Ureter (tissue), 1 donor: ENCODE measurements at places on chromosomes 2 and 18.
A peak's percentile ranks its signal among the peaks of the same experiment; 100 is the strongest.

DNA sequence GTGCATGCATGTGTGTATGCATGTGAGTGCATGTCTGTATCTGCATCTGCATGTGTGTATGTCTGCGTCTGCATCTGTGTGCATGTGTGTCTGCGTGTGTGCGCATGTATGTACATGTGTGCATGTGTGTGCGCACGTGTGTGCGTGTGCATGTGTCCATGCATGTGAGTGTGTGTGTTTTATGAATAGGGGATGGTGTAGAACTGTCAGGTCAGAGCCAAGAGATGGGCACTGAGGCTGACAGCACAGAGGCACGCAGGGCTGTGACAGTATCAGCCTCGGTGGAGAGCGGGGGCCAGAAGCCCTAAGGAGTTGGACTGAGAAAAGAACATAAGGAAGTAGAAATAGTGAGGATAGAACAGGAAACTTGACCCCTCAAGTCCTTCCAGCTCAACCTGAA is 494.0 kb upstream of the MYT1L start:
- peak; percentile 12 for DNase-seq

GRCh38 chr2:178834086-178834485 is 26.9 kb upstream of the TTN start:
- DNase-seq = no peak

DNA sequence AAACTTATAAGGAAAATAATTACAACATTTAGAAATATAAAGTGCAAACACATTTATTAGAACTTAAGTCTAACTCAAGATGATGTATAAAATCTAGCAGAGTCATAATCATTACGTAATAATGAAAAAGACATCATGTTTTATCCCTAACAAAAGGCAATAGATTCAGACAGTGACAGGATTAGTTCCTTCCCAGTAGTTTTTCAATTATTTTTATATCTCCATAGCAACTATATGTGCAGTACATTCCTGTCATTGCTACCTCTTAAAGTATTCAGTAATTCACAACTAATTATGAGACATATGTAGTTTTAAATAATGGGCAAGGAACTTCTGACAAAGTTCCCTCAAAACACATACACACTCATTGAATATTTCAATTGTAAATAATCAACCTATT is 687.9 kb downstream of the CCDC85A start:
- no peak for DNase-seq

DNA sequence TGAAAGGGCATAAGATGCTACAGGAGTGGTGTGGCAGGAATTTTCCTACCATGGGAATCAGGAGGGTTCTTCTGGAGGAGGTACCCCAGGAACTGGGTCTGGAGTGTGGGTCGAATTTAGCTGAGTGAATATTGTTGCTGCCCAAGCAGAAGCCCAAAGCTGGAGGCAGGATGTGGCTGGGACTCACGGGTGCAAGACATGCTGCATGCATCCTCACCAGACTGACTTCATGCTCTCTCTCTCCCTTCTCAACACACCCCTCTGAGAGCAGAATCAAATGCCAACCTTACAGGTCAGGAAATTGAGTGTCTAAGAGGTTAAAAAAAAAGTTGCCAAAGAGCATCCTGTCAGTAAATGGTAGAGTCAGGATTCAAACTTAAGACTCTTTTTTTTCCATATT is 78.8 kb upstream of the TTC39C start:
- no peak for DNase-seq

- no peak for DNase-seq
Measured at GRCh38 chr18:59769129-59769865, 72.1 kb upstream of the CCBE1 start.

DNA sequence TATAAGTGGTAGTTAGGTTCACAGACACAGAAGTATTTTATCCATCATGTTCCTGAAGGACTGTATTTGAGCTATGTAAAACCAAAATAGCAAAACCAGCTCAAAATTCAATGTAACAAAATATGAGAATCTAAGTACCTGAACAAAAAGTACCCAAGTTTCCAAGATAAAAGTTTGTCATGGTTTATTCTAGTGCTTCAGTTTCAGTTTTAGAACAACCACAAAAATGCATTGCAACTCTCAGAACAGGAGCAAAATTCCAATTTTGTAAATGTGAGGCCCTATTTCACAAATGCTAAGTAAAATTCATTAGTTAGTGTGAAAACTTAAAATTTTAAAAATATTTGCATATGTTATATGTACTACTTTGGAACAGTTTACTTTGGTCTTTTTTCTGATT is 5.0 kb upstream of the ALPK2 start:
- DNase-seq = no peak

GRCh38 chr2:100381240-100381639 is 36.2 kb downstream of the CHST10 start:
- DNase-seq = peak; percentile 86

GRCh38 chr2:109645412-109646184 is 31.4 kb downstream of the SOWAHC start:
- DNase-seq = no peak

DNA sequence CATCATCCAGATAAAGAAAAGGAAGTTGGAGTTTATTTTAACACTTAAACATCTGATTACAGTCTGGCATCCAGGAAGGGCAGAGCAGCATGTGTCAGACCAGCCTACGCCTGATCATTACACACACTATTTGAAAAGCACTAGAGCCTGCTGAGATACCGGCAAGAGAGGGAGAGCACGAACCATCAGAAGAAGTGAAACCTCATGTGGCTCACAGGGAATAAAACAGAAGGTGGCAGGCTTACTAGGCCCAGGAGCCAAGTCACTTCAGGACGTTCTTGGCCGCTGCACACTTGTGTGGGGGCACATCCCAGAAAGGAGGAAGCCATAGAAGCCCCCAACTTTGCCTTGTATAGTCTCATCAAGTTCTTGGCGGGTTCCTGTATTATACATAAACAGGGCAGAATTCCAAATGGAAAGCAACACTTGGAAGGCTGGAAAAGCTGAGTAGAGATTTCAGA is 105.5 kb downstream of the UGGT1 start:
- DNase-seq = peak; percentile 51

DNA sequence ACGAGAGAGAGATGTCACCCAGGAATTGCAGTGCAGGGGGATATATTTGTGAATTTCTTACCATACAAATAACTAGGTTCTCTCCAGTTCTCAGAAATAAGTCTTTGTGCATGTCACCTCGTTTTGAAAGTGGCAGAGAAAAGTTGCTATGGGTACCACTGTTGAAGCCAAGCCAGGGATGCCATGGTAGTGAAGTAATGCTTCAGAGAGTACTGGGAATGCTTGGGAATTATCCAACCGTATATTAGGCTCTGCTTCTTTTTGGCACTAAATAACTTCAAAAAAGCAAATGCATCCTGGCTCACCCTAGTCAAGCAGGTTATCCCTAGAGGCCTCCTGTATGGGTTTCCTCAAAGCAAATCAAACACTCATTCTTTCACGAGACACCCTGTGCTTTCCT is 50.7 kb upstream of the DDX18 start:
- no peak for DNase-seq

- DNase-seq = peak; percentile 25
Measured at GRCh38 chr2:119475225-119475856, 43.7 kb downstream of the TMEM37 start.

DNA sequence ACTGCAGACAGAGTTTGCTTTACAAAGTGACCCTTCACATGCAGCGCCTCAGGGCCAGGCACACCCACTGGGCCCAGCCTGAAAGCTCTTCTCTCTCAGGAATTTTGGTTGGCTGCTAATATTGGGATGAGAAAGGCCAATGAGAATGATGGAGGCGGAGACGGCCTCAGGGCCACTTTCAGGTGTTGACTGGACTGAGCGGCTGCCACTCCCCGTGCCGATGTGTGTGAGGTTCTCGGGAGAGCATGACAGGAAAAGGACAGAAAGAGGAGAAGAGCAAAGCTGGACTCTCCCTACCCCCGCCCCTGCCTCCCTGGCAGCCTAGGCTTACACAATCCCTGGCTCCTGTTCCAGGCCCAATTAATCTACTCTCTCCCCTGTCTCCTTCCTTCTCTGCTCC is 155.7 kb downstream of the CELF4 start:
- no peak for DNase-seq

DNA sequence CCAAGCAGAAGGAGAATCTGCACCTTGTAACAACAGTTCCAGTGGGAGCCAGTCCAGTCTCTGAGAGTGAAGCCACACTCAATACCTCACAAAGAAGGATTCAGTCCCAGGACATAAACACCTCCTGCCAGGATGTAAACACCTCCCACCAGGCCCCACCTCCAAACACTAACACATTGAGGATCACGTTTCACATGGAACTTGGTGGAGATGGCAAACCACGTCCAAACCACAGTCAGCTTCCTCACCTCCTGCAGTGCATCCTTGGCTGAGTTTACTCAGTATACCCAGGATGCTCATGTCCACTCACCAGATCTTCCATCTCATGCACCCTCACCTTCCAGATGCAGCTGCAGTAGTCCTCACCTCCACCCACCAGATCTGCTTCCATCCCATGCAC is 37.8 kb upstream of the TMEM18 start:
- no peak for DNase-seq

GRCh38 chr2:148926291-148926961 is 51.4 kb downstream of the KIF5C start:
- DNase-seq = no peak

DNA sequence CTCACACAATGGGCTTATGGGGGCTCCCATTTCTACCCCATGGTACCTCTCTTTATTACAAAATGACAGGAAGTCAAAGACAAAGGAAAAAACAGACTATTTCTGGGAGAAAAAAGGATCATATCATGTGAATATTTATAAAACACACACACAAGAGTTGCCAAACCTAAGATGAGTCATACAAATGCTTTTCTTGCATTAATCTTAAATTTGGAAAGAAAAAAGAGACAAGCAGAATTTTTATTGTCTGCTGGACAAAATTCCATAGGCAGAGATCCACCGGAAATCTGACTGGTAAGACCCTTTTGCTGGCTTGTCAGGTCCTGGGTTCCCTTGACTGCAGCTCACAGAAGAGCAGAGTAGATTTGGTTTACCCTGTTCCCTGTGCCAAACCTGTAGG is 1732.3 kb upstream of the PIK3C3 start:
- DNase-seq = no peak

GRCh38 chr2:155930312-155930711 is 402.2 kb downstream of the NR4A2 start:
- no peak for DNase-seq

- no peak for DNase-seq
Measured at GRCh38 chr2:228801451-228801850, 469.6 kb downstream of the PID1 start.

DNA sequence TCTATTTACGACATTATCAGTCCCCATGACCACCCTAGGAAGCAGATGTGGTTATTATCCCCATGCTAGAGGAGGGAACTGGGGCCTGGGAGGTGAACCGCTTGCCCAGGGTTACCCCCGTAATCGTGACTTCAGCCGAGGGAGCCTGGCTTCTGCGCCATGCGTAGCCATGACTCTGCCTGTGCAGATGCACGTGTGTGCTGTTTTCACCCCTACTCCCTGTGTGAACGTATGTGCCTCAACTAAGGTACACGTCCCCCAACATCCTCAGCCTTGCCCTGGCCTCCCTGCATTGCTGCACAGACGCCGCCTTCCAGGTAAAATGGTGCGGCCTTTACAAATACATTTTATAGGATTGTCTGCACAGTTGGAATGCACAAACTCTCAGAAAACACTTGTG is 40.2 kb downstream of the LPIN1 start:
- no peak for DNase-seq

DNA sequence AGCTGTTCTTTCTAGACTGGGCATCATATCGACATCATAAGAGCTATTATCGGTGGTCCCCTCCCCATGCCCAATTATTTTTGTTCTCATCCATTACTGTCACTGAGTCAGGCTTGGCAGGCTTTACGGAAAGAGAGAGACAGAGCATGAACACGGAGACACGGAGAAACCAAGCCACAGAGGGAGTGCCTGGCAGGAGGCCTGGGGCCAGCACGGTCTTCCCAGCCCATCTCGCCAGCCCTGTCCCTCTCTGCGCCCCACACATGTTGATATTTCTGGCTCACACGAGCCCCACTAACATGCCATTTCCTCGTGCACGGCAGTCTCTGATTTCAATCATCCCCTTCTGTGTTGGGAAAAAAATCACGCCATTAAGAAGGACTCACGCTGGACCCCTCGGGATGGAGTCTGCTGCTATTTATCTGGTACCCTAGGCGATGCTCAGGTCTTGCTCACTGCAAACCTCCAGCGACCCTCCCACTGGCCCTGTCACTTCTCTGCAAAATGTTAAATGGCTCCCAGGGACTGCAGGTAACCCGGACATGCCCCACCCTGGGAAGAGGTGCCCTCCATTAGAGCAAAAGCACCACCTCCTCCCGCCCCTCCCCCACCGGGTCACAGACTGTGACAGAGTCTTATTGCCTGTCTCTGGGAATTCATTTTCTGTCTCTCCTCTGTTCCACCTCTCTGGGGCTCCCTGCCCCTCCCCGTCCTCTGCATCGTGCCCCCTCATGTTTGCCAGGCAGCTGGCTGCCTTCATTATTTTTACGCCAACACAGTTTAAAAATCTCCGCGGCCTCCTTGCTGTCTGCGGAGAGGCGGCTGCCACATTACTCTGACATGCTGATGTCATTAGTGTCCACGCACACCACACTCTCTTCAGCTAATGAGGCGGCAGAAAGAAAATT is 40.1 kb upstream of the GBX2 start:
- peak; percentile 19 for DNase-seq

DNA sequence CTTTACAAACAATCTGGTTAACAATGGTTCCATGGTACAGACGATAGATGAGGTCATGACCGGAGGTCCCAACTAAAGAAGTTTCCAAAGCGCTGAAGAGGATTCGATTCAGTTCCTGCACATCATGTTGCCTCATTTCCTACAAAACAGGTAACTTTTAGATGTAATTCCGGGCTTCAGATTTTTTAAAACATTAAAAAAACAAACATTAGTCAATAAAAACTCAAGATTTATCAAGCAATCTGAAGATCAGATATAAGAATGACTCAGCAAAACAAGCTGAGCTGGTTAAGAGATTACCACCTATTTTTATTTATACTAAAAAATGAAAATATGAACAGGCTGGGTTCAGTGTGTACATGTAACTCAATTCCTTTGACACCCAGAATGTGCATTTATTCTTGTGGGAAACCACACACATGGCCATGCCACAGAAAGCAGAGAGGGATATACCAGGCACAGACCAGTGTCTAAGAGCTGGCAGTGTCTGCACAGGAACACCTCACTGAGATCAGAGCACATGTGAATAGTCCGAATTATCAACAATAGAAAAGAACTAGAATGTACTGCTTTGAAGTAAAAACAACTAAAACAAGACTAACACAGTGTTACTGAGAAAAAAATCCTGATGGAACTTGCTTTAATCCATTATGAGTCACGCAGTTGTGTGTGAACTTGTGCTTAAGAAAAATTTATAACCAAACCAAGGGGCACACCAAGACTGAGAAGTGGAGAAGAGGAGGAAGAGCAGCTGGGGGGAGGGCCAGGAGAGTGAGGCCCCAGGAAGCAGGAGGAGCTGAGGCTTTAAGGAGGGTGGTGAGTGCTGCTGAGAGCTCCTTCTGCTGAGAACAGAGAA is 9.5 kb downstream of the USP40 start:
- DNase-seq = peak; percentile 53

- DNase-seq = no peak
Measured at GRCh38 chr2:205439621-205440020, 242.7 kb upstream of the NRP2 start.
